ENCODE measurements at places on chromosomes 6 and 20.
A peak's percentile ranks its signal among the peaks of the same experiment; 100 is the strongest.

DNA sequence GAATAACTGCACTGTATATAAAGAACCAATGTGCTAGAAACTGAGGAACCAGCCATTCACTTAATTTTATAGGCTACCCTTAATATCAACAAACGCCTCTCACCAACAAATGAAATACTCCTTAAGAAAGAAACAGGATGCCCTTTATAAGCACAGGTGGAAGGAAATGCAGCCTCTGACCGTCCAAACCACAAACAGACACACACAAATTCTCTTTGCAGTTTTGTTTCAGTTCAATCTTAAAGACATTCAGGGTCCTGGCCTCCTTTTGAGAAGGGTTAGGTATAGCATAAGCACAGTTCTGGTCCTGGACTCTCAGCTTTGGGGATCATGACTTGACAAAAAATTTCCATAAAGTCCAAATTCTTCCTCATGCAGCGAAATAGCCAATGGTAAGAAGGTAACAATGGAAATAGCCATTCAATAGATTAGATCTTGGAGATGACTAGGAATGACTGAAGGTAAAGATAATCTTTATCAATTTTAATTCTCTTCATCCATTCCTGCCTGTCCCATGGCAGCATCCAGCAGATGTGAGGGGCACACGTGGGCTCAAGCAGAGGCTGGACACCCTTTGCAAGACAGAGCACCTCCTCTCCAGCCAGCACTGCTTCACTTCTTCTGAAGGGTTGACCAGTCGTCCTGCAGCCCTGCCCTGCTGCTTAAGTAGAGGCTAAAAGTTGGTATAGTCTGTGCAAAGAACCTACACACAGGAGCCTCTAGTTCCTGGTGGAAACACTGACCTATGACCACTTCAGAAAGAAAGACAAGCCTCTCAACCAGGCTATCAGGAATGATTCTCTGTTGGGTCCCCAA is 123.9 kb downstream of the CD83 start:
- no peak for DNase-seq

- DNase-seq: no peak
These were observed 147.1 kb downstream of the EPHA7 start for GRCh38 chr6:93272211-93272610.

DNA sequence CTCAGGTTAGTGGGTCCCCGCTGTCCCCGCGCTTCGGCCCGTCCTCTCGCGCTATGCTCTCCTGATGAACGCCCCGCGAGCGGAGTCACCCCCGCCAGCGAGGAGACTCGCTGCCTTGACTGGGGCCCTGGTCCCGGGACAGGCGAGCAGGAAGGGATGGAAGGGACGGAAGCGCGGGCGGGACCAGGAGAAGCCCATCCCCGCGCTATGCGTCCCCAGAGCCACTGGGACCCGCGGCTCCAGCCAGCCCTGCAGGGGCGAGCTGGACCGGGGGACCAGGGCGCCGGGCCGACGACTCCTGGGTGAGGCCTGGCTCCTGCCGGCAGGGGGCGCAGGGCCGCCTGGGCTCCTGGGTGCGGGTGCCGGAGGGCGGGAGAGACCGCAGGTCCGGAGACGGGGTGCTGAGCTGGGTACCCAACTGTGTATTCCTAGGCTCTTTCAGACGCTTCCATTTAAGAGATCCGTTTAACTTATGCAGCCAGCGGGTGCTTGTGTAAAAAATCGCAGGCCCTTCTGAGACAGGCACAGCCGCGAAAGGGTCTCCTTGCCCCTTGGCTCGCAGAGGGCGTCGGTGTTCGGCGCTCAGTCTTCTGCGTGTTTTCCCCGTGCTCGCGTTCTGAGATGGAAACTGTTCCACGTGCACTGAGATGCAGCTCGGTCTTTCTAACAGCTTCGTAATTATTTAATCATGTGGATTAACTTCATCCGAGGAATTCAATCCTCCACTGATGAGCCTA is 580 bp upstream of the SYCP2 start:
- DNase-seq: peak; percentile 94

DNA sequence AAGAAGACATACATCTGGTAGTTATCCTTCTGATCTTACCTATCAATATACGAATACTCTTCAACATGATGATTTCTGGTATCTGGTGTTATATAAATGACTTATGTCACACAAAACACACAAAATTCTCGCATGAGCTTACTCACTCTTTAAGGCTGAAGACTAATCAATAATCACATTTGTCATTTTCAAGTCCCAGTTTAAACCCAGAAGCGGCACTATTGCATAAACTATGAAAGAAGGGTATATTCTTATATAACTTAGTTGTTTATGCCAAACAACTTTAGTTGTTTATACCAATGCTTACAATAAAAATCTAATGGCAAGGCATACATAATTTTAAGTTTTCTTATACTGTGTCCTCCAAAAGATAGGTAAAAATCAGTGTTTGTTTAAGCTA is 293.1 kb downstream of the GRIK2 start:
- no peak for DNase-seq

All from activated effector memory CD4-positive, alpha-beta T cell treated with anti-CD3 and anti-CD28 coated beads, Interleukin-2, amount 50 U/mL, for 16 hours (primary cell).